ENCODE measurements at places on chromosomes 2 and 18.

GRCh38 chr2:171566753-171567152 lies 44.5 kb downstream of the CYBRD1 start:
- no peak for DNase-seq

DNA sequence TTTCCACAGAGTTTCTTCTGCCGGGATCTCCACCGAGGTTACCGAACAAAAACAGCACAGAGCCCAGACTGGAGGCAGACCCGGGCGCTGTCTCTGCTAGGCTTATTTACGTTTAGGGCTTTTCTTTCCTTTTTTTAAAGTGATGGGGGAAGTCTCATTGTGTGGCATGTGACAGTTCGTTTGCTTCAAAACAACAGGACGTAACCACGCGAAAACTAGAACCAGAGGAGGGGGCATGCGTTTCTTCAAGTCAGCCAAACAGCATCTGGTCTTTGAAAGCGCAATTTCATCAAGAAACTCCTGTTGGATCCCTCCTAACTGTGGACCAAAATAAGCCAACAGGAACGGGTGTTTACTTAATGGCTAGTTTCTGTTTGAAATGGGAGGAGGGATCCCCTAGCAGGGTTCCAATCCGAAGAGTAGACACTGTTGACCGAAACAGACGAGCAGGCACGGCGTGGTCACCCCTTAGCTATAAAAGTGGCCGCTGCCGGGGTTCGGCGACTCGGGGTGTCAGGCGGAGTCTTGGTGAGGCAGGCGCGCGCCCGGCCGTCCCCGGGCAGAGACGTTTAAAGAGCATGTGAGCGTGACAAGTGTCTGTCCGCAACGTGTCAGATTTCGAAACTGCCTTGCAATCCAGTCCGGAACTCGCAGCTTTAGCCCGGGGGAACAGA lies 997 bp upstream of the TGIF1 start:
- peak; percentile 90 for DNase-seq

GRCh38 chr18:61703508-61703907 lies 189.3 kb downstream of the RNF152 start:
- no peak for DNase-seq

- DNase-seq = no peak
These were observed 182.5 kb downstream of the CTIF start for GRCh38 chr18:48721312-48721711.

GRCh38 chr2:107772353-107772752 lies 54.3 kb upstream of the RGPD4 start:
- no peak for DNase-seq
